A549 treated with dexamethasone at 1 μM for 4 hours (cell line): ENCODE measurements at places on chromosomes 4 and X. TPM values are rescaled to one million over a fixed set of nuclear protein-coding genes. Genes with fewer than 3 reads are reported as not detected.

The TREX2 gene
- 0.63 to 1.7 TPM (median 1.3 TPM) in 5 replicates for total RNA-seq

The HPGD gene
- 76.6 to 88.4 TPM (median 79.0 TPM) in 5 replicates for total RNA-seq

The TMEM47 gene
- 1.3 to 2.0 TPM (median 1.7 TPM) in 5 replicates for total RNA-seq

The EGFL6 gene
- 0.05 TPM in 1 of 5 replicates, not detected in the others for total RNA-seq

The HPF1 gene
- 14.2 to 16.0 TPM (median 15.2 TPM) in 5 replicates for total RNA-seq

The FAM47C gene
- total RNA-seq: not detected in 5 replicates

The PNMA5 gene
- total RNA-seq: not detected in 5 replicates

The MAOB gene
- 0.14 to 0.25 TPM (median 0.19 TPM) in 5 replicates for total RNA-seq

The ATP7A gene
- total RNA-seq: 3.3 to 5.8 TPM (median 4.6 TPM) in 5 replicates

The CXXC4 gene
- 0.01 to 0.06 TPM (median 0.02 TPM) in 5 replicates for total RNA-seq

The RPA4 gene
- total RNA-seq: 0.14 to 0.43 TPM (median 0.22 TPM) in 5 replicates

The ANK2 gene
- 0.52 to 1.4 TPM (median 0.85 TPM) in 5 replicates for total RNA-seq

The AFF2 gene
- not detected in 5 replicates for total RNA-seq

The GRID2 gene
- not detected in 5 replicates for total RNA-seq

The HSFX3 gene
- not detected in 5 replicates for total RNA-seq

The OPRPN gene
- total RNA-seq: not detected in 5 replicates

The KLKB1 gene
- 0.05 TPM in 1 of 5 replicates, not detected in the others for total RNA-seq

The TENM3 gene
- total RNA-seq: 1.2 to 2.7 TPM (median 1.9 TPM) in 5 replicates

The ARHGEF9 gene
- total RNA-seq: 4.1 to 6.1 TPM (median 5.6 TPM) in 5 replicates

The NDUFC1 gene
- total RNA-seq: 74.8 to 88.5 TPM (median 77.0 TPM) in 5 replicates

The ARHGAP6 gene
- total RNA-seq: 0.02 to 0.14 TPM (median 0.11 TPM) in 3 of 5 replicates, not detected in the others

The MAP7D2 gene
- total RNA-seq: 5.6 to 7.0 TPM (median 6.6 TPM) in 5 replicates

The TCEAL6 gene
- total RNA-seq: not detected in 5 replicates

The CFAP47 gene
- 0.01 to 0.02 TPM in 2 of 5 replicates, not detected in the others for total RNA-seq

The SMIM31 gene
- 0.14 to 0.17 TPM in 2 of 5 replicates, not detected in the others for total RNA-seq

The AMER1 gene
- 1.9 to 3.0 TPM (median 2.8 TPM) in 5 replicates for total RNA-seq

The FGA gene
- 20.0 to 25.7 TPM (median 20.2 TPM) in 5 replicates for total RNA-seq

The TXK gene
- 0.08 to 0.26 TPM (median 0.14 TPM) in 5 replicates for total RNA-seq

The IBSP gene
- not detected in 5 replicates for total RNA-seq

The COPS4 gene
- total RNA-seq: 23.2 to 35.9 TPM (median 24.7 TPM) in 5 replicates

The AMTN gene
- total RNA-seq: 0.12 to 0.18 TPM in 2 of 5 replicates, not detected in the others

The FGB gene
- 17.5 to 27.3 TPM (median 22.1 TPM) in 5 replicates for total RNA-seq

The MAGED4B gene
- 8.3 to 16.4 TPM (median 10.3 TPM) in 5 replicates for total RNA-seq

The GPR119 gene
- total RNA-seq: not detected in 5 replicates

The INPP4B gene
- 4.2 to 6.0 TPM (median 5.3 TPM) in 5 replicates for total RNA-seq

The NUDT10 gene
- total RNA-seq: 1.1 to 1.7 TPM (median 1.3 TPM) in 5 replicates

The RAB40A gene
- 0.05 to 0.13 TPM (median 0.09 TPM) in 4 of 5 replicates, not detected in the other for total RNA-seq

The ARHGEF6 gene
- total RNA-seq: 0.13 to 0.20 TPM (median 0.14 TPM) in 5 replicates

The USP26 gene
- not detected in 5 replicates for total RNA-seq

The PAGE4 gene
- total RNA-seq: not detected in 5 replicates

The ZNF157 gene
- 0.05 TPM in 2 of 5 replicates, not detected in the others for total RNA-seq

The SPANXN3 gene
- total RNA-seq: not detected in 5 replicates

The TMEM154 gene
- 0.03 to 0.20 TPM (median 0.09 TPM) in 4 of 5 replicates, not detected in the other for total RNA-seq

The HERC5 gene
- 3.6 to 5.0 TPM (median 4.5 TPM) in 5 replicates for total RNA-seq

The KIAA1210 gene
- 0.01 to 0.02 TPM (median 0.01 TPM) in 3 of 5 replicates, not detected in the others for total RNA-seq

The TRPC5OS gene
- not detected in 5 replicates for total RNA-seq

The DIPK2B gene
- total RNA-seq: not detected in 5 replicates

The RAB41 gene
- not detected in 5 replicates for total RNA-seq

The SMR3B gene
- not detected in 5 replicates for total RNA-seq

The DCUN1D4 gene
- 10.5 to 22.4 TPM (median 18.2 TPM) in 5 replicates for total RNA-seq

The BEX1 gene
- not detected in 5 replicates for total RNA-seq

The SUPT20HL2 gene
- total RNA-seq: not detected in 5 replicates

The FAM236A gene
- not detected in 5 replicates for total RNA-seq

The COL4A5 gene
- total RNA-seq: 10.0 to 12.6 TPM (median 11.2 TPM) in 5 replicates

The FRG2 gene
- 0.05 to 0.08 TPM (median 0.07 TPM) in 3 of 5 replicates, not detected in the others for total RNA-seq

The SCOC gene
- total RNA-seq: 22.6 to 30.0 TPM (median 28.1 TPM) in 5 replicates

The S100P gene
- total RNA-seq: 89.2 to 107 TPM (median 90.8 TPM) in 5 replicates

The FAT1 gene
- 160 to 191 TPM (median 183 TPM) in 5 replicates for total RNA-seq

The GASK1B gene
- total RNA-seq: 0.44 to 0.51 TPM (median 0.47 TPM) in 5 replicates
